HuH-7.5 (cell line): ENCODE measurements at places on chromosomes 7 and 10.
A peak's percentile ranks its signal among the peaks of the same experiment; 100 is the strongest.

DNA sequence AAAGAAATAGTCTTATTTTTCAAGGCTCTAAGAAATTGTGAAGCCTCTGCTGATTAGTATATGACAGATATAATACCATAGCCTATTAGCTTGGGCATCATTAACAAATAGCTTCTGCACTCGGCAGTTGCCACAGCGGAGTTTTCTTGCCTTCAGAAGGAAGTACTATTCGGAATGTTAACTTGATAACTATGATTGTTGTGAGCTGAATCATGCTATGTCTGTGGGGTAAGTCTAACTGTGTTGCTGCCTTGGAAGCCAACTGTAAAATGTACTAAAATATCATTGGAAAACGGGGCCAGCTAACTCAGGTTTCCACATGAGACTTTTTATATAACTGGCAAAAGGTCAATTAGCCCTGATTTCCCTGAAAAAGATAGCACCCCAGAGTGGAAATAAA, 93.2 kb downstream of the TWIST1 start:
- DNase-seq = no peak

DNA sequence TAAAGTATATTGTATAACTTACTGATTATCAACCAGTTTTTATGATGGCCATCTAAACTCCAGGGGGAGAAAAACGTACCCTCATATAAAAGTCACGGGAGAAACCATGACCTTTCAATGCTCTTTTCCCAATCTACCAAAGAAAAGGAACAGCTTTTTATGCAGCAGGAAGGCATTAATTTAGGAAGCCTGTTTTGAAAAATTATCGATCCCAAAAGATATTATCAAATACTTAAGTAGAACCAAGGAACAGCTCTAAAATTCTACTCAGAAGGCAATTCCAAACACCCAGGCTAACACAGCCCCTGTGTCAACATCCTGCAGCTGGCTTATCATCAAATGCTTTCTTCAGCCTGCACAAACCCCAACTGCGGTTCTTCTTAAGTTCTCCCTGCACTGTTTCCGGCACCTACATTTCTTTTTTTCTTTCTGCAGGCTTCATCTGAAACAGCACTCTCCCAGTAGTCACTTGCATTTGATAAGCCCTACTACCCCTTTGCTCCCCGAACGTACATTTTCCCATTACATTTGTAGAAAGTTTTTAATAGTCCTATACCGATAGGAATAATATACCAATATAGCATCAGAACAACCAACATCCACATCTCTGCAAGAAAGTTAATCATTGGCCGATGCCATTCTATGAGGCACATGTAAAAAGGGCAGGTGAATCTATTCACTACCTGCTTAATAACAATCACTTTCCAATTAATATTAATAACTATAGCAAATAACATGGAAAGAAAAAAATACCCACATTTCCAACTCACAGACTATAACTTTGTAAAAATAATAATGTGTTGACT, 47.9 kb downstream of the PIP4K2A start:
- no peak for DNase-seq

DNA sequence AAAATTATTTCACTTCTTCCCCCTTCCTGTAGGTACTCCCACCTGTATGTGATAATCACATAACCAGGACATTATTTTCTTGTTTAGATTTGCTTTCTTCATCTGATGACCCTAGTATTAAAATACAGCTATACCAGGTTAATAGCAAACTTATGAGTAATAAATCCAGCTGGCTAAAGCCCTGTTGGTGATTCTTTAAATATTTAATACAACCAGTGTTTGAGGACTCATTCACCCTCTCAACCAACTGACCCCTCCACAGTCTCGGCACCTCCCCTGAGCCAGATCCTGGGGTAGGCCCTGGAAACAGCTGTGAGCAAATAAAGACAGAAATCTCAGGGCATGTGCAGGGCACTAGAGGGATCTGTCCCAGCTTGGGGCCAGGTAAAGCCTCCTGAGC, 58.5 kb downstream of the BLNK start:
- no peak for DNase-seq

GRCh38 chr10:101818119-101818871, at the start of gene OGA:
TSS of gene OGA (minus strand) at chr10:101818444. CDS start at chr10:101818022, 422 bp downstream.
- DNase-seq = peak; percentile 92
